ENCODE measurements at places on chromosomes 4 and X.

- no peak for DNase-seq
These were observed 684.9 kb downstream of the TRAM1L1 start for GRCh38 chr4:116400480-116400879.

- DNase-seq = no peak
These were observed 51.1 kb downstream of the WDFY3 start for GRCh38 chr4:84915396-84915780.

- no peak for DNase-seq
These were observed 28.7 kb downstream of the MAPK10 start for GRCh38 chr4:86330961-86331742.

GRCh38 chr4:18686338-18687037, 664.9 kb upstream of the LCORL start:
- no peak for DNase-seq

DNA sequence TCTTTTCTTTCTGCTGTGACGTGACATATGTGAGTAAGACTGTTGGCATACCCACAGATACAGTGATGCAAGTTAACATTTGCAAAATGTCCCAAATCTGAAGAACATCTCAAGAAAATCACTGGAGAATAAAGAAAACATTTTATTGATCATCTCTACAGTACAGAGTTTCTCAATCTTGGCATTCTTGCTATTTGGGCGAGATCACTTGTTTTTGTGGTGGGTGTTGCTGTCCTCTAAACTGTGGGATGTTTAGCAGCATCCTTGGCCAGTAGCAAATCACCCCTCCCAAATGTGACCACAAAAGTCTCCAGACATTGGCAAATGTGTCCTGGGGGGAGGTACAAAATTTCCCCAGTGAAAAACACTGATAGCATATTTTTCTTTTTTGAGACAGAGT, 28.8 kb downstream of the AMELX start:
- DNase-seq = no peak

GRCh38 chr4:133058701-133059100, 90.4 kb upstream of the PCDH10 start:
- no peak for DNase-seq

DNA sequence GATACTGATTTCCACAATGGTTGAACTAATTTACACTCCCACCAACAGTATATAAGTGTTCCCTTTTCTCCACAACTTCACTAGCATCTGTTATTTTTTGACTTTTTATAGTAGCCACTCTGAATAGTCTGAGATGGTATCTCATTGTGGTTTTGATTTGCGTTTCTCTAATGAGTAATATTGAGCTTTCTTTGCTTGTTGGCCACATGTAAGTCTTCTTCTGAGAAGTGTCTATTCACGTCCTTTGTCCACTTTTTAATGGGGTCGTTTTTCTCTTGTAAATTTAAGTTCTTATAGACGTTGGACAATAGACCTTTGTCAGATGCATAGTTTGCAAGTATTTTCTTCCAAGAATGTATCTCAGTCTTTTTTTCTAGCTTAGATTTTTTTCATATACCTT, 10.0 kb downstream of the FBXW7 start:
- DNase-seq = no peak

GRCh38 chr4:4870576-4871241, 11.2 kb downstream of the MSX1 start:
- DNase-seq = no peak

- DNase-seq = no peak
These were observed 147.9 kb downstream of the LRBA start for GRCh38 chr4:150867148-150867547.

DNA sequence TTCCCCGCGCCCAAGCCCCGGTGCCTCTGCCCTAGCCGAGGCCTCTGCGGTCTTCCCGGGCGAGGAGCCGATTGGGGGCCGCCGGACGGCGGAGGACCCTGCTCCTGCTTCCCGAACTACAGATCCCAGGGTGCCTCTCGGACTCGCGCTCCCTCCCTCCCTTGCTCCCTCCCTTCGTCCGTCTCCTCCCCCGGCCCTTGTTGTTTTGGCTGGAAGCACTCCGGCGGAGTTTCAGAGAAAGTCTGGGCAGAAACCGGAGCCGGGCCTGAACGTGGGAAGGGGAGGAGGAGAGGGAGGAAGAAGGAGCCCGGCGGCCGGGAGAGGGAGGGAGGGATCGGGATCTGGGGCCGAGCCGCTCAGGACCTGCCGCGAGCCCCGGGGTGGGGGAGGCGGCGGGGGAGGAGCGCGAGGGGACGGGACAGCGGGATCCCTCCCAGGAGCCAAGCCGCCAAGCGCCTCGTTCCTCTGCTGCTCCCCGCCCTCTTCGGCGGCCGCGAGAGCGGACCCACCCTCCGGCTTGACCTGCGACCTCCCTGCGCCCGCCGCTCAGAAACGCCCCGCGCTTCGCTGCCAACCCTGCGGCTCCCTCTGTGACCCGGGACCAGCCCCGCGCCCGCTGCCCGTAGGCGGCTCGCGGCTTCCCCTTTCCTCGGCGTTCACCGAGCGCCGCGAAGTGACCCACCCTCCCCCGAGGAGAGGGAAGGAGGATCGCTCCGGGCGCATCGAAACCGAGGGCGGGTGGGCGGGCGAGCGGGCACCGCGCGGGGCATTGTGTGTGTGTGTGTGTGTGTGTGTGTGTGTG, 496 bp upstream of the GAB1 start:
- DNase-seq = no peak

DNA sequence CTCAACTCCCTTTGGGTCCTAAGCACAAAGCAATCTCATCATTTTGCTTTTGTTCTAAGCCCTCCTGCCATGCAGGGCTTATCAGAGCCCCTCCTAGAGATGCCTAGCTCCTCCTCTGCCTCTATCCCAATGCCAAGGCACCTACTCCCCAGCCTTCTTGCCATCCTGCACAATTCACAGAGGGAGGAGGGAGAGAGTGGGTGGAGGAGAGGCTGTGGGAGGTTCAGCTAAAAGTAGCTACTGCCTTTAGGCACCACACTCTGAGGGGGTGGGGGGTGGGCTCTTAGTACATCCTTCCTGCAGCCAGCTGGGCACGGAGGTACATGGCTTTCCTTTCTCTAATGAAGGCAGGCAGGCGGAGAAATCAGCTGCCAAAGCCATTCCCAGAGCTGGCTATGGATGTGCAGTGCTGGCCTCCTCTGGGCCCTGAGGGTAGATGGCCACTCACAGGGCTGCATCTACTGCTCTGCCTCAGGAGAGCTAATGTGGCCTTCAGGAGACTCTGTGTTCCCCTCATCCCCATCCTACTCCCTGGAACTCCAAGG, 40.1 kb downstream of the ARHGEF9 start:
- no peak for DNase-seq

- DNase-seq = no peak
These were observed 17.0 kb downstream of the C4orf54 start for GRCh38 chr4:99640676-99641075.

DNA sequence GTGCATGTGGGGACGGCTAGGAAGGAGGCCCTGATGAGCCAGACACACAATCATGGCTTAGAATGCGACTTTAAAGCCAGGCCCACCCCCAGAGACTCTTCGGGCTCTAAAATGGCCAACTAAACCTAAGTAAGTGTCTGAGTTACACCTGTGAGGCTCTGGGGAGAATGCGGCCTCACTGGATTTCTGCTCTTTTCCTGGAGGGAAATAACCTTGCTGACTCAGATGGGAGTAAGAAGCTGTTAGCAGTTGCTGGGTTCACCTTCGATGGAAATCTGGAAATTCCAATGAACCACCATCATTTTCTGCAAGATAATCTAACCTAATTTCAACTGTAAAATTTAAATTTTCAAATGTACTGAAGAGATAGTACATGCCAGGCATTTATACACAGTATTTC, 97.6 kb upstream of the MAML3 start:
- no peak for DNase-seq

DNA sequence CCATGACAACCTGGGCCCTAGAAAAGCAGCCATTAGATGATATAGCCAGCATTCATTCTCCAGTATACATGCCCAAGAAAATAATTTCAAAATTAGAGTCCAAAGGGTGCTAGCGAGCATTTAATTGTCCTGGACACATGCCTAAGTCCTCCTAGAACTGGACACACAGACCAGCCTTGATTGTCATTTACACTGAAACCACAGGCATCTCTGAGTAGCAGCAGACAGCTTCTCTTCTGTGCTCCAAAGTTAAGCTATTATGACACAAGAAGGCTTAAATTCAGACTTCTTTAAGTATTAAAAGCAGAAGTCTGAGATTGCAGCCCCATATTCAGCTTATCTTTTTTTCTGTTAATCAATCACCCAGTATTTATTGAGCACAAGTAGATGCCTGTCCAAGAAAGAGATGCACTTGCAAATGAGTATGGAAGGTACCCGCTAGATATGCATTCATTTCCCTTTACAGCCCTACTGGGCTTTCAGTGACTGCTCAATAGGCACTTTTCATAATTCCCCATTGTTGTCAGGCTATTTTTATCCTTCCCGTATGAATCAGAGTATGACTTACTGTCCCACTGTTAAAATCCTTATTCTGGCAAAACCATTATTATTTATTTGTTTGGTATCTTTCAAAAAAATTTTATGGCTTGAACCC, 374.1 kb downstream of the FBXW7 start:
- DNase-seq = no peak

DNA sequence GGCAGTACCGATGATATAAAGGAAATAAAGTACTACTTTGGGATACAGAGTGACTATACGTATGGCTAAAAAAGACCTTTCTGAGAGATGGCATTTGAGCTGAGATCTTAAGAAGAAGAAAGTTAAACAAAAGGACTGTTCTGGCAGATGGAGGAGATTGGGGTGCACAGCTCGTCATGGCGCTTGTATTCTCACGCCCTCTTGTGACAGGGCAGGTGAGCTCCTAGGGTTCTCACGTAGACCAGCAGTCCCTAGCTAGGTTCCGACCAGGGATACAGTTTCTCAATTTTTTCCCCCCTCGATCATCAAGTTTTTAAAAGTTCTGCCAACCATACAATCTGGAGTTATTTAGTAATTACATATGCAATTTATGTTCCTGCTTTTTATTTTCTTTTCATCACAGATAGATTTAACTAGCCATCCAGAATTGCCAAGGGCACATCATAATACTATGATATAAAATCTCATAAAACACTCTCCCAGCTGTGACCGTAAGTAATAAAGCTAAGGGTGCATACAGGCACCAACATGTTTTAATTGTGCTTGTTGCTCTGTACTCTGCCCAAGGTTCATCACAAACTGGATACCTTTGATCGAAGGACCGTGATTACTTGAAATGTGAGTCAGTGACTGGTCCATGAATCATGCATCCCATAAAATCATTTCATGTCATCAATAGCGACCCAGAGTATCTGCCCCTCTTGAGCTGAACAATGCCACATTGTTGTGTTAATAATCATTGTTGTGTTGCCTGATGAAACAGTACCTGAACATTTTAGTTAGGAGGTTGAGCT, 69.4 kb upstream of the ZNF518B start:
- no peak for DNase-seq

- no peak for DNase-seq
These were observed 826.2 kb upstream of the TENM3 start for GRCh38 chr4:181416966-181417365.

Data from stimulated activated CD8-positive, alpha-beta memory T cell treated with anti-CD3 and anti-CD28 coated beads, Interleukin-4, amount 100 ng/mL, for 4 hours (primary cell).